ENCODE measurements at places on chromosomes 3 and 15.

DNA sequence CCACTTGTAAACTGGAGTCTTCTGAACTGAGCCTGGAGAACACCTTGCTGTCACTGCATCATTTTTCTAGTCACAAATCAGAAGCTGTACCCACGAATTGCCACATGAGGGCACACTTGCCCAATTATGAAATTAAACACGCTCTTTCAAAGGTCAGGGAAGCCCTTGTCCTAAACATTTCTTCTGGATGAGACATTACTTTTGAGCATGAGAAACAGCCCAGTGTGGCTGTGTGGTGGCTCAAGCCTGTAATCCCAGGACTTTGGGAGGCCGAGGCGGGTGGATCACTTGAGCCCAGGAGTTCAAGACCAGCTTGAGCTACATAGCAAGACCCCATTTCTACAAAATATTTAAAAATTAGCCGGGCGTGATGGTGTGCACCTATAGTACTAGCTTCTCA lies 27.5 kb upstream of the CFAP161 start:
- DNase-seq, result peak; percentile 38

DNA sequence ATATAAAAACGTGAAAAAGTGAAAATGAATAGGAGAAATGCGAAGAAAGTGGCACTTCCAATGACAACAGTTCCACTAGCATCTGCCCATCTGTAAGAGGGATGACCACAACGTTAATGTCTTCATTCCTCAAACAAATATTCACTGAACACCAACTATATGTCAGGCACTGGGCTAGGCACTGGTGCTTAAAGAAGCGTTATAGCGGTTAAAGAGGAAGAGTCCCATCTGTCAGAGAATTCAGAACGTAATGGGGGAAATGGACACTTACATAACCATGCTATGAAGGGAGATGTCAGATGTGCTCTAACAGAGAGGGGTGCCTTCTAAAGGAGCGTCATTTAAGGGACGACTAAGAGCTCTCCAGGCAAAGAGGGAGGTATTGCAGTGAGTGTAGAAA lies 8.2 kb downstream of the RUBCN start:
- DNase-seq, result no peak

- DNase-seq, result no peak
Observed at GRCh38 chr3:13852638-13853009, 27.2 kb downstream of the WNT7A start.

- DNase-seq, result no peak
Observed at GRCh38 chr3:189589179-189589569, 42.0 kb upstream of the TP63 start.

- no peak for DNase-seq
Observed at GRCh38 chr3:53726643-53727042, 119.6 kb downstream of the CHDH start.

DNA sequence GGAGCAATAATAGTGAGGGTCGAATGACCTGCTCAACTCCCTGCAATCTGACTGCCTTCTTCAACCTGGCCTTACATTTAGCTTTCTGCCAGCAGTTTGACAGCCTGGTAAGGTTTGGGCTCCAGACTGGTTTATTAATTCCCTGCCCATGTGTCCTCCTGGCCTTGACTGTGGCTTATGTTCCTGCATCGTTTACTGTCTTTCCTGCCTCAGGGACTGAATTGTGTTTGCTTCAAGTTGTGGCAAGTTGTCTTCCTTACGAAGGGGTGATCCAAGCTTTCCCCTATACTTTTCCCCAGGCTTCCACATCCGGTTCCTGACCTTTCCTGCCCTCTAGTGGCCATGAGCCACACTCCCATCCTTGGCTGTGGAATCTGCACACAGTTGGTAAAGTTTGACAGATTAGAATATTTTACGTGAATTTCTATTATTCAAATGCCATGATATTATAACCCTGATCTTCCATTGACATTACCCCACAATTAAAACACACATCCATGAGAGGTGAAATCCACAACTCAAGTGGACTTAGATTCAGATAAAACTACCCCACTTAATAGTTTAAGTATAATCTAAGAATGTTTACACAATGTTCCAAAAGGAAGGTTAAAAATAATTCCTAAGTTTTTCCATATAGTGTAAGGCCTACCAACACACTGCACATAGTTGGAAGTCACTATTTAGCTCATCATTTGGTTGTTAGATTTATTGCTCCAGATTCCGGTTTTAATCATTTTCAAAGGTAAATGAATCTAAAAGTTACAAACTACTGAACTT lies 95.7 kb downstream of the NEDD4 start:
- no peak for DNase-seq

GRCh38 chr3:170869645-170870593 lies at the start of gene RPL22L1:
RPL22L1 (minus strand) TSS chr3:170870195; CDS start chr3:170870167, 28 bp downstream.
- peak; percentile 97 for DNase-seq

- DNase-seq, result no peak
Observed at GRCh38 chr3:135138776-135139175, 343.7 kb downstream of the EPHB1 start.

GRCh38 chr3:125022206-125022605 lies 33.6 kb downstream of the HEG1 start:
- DNase-seq, result no peak

DNA sequence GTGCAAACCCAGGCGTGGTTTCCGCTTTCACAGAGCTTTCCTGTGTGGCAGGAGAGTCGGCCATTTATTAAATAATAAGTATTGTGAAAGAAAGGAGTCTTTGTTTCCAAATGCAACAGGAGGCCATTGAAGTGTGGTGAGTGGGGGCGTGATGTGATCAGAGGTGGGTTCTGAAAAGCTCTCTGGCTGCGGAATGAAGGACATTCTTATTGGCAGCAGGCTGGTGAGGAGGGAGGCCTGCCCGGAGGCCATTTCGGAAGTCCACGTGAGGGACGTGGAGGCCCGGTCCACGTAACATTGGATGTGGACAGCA lies 11.1 kb downstream of the ARNT2 start:
- DNase-seq, result no peak

GRCh38 chr3:46627078-46627477 lies 14.8 kb downstream of the FAM240A start:
- DNase-seq, result no peak

- no peak for DNase-seq
Observed at GRCh38 chr15:37652646-37653417, 281.6 kb upstream of the TMCO5A start.

DNA sequence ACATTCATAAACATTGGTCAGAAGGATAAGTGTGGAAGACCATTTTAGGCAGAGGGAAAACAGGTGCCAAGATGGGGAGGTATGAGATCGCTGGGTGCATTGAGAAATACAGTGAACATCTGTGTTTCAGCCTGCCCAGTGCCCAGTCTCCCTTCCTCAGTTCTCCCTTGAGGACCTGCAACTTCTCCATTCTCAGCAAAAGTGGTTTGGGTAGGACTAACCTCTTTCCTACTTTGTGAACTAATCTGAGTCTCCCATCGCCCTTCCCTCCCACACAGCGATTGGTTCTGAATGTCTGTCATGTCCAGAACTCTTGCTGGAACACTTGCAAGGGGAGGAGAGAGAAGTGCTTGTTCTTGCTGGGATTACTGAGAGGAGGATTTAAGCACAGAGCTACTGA lies 10.9 kb upstream of the CCNL1 start:
- no peak for DNase-seq

DNA sequence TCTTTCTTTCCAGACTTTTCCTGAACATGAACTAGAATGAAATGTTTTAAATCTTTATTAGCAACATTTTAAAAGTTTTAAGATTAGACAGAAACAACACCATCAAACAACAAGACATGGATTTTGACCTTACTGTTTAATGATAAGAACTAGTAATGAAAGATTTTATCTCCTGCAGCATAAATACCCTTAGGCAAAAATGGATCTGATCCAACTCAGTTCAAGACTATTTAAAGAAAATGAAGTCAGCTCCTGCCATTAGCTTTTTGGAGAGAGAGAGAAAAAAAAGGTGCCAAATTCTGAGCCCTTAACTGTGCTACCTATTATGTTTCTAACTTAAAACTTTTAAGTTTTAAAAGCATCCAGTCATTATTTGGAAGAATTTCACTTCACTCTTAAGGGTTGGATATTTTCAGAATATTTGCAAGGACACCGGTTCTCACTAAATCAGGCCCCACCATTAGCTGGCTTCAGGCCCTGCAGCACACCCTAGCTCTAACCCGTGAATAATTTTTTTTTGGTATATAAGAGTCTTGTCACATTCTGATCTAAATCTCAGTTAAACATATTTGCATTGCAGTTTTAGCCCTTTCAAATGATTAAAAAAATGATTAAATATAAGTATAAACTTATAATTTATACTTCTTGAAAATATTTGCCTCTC lies 60.0 kb downstream of the NR1I2 start:
- DNase-seq, result no peak

DNA sequence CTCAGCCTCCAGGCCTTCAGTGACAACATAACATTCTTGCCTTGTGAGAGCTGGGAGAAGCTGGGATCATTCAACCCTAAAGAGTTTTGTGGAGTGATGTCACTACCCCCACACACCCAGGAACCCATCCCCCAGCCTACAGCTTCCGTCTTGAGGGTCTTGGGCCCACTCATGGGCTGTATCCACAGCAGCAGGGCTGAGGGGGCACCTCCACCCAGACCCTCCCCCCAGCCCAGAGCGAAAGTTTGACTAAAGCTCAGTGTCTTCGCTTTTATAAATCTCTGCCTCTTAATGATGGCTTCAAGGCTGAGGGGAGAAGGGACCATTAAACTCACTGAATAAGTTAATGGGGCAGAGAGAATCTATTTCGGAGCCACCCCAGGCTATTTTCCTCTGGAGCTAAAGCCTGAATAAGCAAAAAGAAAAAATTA lies 23.8 kb downstream of the NTRK3 start:
- no peak for DNase-seq

DNA sequence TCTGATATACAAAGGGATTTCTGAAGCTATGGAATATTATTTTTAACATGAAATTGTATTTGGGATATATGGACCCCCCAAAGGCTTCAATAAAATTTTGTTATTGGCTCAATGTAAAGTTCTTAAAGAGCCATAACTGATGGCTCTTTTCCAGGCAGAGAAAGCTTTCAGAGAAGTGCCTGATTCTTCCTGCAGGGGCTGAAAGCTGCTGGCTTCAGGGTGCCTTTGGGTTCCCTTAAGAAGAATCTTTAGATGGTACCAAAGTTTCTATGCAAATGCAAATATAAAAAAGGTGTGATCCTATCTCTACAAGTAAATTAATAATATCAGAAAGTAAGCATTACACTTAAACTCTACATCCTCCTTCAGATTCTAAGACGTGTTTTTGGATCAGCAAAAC lies 72.6 kb downstream of the NR2F2 start:
- no peak for DNase-seq

DNA sequence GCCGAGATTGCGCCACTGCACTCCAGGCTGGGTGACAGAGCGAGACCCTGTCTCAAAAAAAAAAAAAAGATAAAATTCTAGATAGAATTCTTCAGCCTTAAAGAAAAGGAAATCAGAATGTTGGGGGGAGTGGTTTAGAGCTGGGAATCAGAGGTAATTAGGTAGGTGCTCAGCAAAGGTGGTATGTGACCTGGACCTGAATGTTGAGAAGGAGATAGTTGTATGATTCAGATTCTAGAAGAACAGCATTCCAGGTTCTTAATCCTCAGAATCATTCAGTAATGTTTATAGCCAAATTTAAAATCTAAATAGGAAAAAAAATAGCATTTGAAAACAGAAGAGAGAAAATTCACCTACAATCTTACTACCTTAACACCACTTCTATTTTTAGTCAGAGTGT lies 71.3 kb upstream of the UBE2E1 start:
- no peak for DNase-seq

- no peak for DNase-seq
Observed at GRCh38 chr3:69490971-69491370, 105.1 kb upstream of the FRMD4B start.

DNA sequence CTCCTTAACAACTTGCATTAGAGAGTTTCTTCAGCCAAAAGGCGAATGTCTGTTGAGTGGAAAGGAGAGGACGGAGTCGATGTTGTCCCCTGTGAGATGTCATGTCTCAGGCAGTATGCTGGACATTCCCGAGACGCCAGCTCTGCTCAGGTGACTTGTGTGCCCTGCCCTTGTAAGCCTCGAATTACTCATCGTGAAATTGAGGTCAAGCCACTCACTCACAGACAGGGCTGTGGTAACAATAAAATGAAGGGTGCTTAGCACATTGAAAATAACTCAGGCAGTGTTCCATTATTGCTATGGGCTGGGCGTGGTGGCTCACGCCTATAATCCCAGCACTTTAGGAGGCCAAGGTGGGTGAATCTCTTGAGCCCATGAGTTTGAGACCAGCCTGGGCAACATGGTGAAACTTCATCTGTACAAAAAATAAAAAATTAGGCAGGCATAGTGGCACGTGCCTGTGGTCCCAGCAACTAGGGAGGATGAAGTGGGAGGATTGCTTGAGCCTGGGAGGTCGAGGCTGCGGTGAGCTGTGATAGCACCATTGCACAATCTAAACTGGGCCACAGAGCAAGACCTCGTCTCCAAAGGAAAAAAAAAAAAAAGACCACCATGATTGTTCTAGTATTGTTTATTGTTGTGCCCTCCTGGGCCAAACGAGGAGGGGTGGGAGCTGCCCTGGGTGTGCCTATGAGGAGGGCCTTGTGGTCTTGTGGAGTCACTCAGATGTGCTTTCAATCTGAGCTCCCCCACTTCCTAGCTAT lies 214.4 kb downstream of the THSD4 start:
- DNase-seq, result no peak

- DNase-seq, result no peak
Observed at GRCh38 chr3:23611737-23612295, 193.9 kb upstream of the UBE2E1 start.

DNA sequence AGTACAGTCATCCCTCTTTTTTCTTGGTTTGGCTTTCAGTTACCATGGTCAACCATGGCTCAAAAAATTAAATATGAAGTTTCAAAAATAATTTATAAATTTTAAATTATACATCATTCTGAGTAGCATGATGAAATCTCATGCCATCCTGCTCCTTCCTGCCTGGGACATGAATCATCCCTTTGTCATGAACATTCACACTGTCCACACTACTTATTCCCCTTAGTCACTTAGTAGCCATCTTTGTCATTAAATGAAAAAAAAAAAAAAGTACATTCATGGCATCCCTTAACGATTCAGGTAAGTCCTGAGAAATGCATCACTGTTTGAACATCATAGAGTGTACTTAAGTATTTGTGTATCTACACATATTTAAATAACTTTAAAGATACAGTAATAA lies 1046.3 kb downstream of the ROBO2 start:
- no peak for DNase-seq

DNA sequence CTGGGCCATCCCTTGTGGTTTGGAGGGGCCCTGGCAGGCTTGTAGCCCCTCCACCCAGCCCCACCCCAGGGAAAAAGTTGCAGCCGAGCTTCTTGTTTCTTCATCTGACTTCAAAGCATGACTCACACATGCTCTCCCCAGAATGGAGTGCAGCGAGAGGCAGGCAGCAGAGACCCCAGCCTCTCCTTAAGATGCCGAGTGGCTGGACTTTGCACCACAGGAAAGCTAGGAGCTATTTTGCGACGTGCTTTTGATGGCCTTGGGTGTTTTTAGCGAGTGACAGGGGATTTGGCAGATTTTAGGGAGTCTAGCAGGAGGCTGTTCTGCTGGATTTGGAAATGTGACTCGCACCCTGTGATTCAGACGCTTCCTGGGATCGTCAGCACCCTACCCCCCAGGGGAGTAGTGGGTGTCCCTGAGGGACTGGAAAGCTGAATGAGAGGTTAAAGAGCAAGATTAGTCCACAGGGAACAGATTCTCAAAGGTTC lies 14.2 kb downstream of the BAHD1 start:
- no peak for DNase-seq

GRCh38 chr15:64562003-64562640 lies 101.7 kb downstream of the ZNF609 start:
- no peak for DNase-seq

- no peak for DNase-seq
Observed at GRCh38 chr3:88231207-88231606, 81.4 kb downstream of the C3orf38 start.
